Stimulated activated naive B cell treated with anti-CD40 and anti-IgM and Interleukin-4, amounts not matched to agents 10 μg/mL and 1 μg/mL and 100 μg/mL, for 72 hours (primary cell): ENCODE measurements at places on chromosomes 5 and 9.

GRCh38 chr9:93897075-93897970 is 57.8 kb downstream of the BARX1 start:
- no peak for DNase-seq

DNA sequence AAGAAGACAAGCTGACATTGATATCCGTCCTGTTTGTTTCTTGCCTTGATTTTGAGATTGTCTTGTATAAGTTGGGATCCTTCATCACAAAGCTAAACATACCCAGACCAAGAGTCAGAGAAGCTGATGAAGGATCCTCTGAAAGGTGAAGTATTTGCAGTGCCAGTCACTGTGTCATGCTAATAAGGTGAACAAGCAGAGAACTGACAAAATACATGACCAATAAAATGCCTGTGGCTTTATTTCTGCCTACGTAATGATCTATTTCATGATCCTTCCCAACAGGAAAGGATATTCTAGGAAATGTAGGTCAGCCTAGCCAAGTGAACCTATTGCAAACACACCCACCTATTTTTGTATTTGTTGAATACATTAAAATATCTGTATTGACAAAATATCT is 351.3 kb upstream of the CDH9 start:
- DNase-seq = no peak

DNA sequence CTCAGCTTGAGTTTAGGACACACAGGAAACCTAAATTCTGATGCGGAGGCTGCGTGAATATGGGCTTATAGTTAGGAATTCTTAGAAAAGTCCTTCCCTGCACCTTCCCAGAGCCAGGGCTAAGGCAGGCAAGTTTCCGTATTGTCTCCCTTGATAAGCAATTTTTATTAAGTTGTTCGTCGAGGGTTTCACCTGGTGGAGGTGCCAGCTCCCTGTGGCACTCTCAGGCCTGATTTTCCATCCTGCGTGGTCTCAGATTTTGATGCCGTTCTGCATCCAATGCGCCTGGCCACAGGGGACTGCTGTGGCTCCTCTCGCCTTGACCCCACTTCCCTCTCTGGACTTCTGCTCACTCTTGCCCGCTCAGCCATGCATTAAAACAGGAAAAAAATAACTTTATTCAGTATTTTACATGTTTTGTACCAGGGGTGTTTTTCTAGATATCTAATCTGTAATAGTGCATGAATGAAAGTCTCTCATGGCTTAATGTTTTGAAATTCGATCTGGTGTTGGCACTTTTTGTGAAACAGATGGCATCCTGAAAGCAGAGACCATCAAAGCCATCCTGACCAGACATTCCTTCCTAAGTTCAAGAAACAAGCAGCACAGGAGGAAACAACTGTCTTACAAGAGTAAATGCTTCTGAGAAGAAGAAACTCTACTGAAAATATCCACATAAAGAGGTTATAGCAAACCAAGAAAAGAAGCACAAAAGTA is 50.7 kb downstream of the TRIP13 start:
- no peak for DNase-seq

GRCh38 chr5:1799110-1799601 is 481 bp downstream of the MRPL36 start:
- peak; percentile 14 for DNase-seq

GRCh38 chr5:68708156-68708841 is 385.5 kb upstream of the SLC30A5 start:
- no peak for DNase-seq

- no peak for DNase-seq
Measured at GRCh38 chr5:97297704-97298091, 114.7 kb upstream of the RIOK2 start.

DNA sequence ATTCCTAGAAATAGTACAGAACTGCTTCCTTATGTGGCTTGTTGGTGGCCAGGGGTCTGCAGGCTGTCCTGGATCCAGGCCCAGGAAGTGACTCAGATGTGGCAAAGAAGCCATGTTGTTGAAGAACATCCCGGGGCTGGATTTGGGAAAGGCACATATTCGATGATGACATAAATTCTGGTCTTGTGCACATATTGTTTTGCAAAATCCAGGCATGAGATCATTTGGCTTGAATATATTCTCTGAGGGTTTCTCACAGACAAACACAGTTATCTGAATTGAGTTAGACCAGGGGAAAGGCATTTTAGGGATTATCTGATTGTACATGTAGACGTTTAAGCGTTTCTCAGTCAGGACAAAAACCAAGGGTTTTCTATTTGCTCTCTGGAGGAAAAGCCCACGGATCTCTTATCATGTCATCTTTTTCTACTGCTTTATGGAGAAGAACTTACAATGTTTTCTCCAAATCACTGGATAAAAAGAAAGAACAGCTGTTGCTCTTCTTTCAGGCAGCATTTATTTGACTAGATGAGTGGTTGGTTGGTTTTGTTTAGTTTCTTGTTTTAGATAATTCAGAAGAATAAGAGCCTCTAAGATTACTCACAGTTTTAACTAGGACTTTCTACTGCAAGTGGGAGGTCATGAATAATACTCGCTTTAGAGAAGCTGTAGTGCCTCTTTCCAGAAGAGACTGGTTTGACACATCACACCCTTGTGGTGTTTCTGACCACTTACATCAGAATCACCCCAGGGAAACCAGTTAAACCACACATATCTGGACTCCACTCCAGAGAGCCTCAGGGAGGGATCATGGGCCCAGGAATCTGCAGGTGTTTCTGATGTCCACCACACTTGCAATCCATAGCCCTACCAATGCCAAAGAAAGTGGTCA is 29.5 kb upstream of the LHFPL2 start:
- DNase-seq = no peak

DNA sequence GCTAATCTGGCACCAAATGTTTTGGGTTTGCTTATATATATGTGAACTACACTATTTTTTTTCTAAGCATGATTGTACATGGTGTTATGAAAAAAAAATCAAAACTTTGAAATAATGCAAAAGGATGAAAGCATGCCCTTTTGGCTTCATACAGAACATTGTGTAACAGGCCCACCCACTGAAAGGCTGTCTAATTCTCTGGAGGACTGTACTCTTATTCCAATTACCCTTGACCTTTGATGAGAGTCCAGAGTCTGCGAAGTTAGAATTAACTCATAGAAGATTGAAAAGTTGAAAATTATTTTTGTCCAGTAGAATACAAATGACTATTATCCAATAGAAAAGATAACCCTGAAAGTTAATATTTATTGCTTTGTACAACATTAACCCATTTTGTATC is 117.4 kb downstream of the ADAMTS12 start:
- DNase-seq = no peak

DNA sequence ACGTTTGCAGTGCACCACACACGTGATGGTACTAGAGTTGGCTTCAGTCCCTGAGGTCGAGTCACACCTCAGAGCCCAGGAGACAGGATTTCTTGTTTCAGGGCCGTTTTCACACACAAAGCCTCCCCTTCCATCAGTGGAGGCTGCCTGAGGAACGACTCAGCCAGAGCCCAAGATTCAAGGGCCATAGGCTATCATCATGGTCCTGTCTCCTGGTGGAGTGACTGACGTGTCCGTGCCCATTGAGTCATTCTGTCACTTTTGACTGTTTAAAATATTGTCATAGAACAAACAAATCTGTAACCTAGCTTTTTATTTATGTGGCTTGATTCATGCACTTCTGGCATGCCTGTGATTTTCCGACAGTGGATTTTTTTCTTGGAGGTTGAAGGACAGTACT is 28.3 kb downstream of the CAMK2A start:
- DNase-seq = no peak

DNA sequence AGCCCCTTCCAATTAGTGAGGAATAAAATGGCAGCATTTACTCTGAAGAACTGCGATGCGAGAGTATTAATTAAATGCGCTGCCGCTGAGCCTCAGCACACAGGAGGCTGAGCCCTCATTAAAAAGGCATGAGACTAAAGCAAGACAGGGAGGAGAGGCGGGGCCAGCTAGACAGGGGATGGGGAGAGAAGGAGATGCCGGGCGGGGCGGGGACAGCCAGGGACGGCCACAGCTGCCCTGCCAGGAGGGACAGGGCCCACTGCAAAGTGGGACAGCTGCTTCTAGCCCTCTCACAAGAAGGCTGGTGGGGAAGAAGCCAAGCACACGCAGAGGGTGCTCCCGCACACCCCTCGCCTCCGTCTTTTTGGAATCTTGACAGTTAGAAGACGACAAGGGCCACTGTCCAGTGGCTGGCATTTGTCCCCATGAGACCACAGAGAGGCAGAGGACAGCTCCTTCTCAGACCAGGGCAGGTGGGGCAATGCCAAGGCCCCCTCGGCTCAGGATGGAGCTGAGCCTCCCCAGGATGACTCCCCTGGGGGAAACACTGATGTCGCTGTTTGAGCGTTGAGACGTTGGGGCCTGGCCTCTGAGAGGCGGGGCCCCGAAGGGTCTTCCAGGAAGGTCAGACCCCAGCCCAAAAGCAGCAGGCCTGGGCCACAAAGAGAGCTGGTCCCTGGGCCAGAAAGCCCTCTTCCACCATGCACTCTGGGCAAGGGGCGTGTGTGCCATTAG is 26.9 kb downstream of the ADAMTS2 start:
- no peak for DNase-seq

DNA sequence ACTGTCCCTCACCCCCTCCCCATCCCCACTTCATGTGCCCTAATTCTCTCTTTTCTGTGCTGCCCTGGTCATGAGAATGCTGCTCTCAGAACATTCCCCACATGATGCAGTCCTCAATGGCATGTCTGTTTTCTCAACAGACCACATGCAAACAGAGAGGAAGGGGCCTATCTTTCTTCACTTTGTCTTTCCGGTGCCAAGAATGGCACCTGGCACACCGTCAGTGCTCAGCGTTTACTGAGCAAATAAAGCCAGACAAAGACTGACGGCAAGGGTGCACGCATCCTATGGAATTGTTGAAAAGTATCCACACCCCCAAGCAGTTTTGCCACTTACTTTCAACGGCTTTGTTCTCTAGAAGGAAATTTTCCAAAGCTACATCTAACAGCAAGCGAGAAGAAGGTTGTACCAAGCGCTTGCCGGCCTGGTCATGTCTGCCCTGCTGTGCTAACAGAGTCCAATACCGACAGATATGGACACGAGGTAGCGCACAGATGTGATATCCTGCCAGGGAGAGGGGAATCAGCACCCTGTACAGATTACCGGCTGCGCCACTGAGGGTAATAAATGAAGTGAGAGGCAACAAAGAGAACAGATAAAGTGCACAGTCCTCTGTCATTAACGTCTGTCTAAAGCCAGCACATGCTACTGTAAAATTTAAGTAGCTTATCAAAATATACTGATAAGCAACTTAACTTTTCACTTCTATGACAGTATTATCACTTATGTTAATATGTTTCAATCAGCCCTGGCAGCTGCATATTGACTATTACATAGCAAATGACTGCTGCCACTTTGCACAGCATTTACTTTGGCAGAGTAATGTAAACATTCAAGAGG is 251.7 kb downstream of the DENND1A start:
- DNase-seq = no peak

- DNase-seq = no peak
Measured at GRCh38 chr5:103526164-103526915, 36.2 kb downstream of the NUDT12 start.

- no peak for DNase-seq
Measured at GRCh38 chr5:42228279-42228678, 195.0 kb upstream of the GHR start.

DNA sequence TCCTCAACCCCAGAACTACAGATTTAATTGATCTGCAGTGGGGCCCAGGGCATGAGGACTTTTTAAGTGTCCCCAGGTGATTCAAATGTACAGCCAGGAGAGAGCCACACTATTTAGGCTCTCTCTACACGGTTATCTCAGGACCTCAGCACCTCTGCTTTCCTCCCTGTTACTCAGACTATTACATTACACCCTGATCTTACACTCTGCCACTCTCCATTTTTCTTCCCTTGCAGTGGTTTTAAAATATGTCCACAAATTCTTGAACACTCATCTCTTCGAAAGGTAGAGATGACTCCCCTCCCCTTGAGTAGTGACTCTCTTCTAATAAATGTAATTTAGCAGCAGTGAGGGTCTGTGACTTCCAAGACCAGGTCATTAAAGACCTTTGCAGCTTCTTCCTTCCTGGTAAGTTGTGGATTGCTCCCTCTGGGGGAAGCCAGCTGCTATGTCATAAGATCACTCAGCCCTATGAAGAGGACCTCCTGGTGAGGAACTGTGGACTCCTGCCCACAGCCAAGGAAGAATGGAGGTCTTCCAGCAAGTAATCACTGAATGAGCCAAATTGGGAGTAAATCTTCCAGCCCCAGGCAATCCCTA is 87.5 kb upstream of the SSBP2 start:
- DNase-seq = no peak

GRCh38 chr9:116907989-116908388 is 220.9 kb downstream of the TRIM32 start:
- DNase-seq = no peak

DNA sequence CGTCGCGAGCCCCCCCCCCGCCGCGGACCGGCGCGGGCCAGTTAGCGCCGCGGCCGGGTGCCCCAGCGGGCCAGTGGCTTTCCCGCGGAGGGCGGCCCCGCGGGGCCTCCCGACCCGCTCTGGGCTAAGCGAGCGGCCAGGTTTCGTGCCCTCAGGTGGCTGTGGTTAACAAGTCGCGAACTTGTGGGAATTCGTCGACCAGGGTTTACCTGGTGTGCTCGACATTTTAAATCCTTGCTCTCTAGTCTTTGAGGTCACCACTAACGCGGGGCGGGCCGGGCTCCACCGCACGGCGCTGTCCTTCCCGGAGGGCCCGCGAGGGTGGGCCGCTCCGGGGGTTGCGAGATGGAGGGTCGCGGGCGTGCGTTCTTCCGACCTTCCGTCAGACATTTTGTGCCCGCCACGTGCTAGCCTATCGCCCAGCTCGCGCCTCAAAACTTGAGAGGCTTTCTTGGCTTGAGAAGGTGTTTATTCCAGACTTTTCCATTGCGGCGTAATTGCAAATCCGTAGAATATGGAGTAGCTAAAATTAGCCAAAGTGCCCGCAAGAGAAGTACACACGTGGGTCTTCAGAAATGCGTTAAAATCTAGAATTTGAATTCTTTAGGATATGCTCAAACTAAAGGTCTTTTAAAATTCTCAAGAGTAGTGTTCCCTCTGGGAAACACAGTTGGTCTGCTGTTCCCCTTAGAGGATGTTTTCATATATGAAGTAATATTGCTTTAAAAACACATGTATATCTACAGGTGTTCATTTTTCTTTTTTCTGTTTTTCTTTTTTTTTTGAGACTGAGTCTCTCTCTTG is 2.1 kb downstream of the ANP32B start:
- peak; percentile 28 for DNase-seq

GRCh38 chr5:157820593-157821252 is 38.2 kb downstream of the CLINT1 start:
- DNase-seq = no peak

DNA sequence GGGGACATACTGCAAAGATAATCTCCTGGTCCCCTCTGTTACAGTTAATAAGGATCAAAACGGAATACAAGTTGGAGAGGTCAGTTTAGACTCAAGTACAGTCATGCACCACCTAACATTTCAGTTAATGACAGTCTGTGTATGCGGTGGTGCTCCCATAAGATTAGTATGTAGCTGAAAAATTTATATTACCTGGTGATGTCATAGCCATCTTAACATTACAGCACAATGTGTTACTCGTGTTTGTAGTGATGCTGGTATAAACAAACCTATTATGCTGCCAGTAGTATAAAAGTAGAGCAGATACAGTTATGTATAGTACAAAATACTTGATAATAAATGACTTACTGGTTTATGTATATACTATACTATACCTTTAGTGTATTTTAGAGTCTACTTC is 207.9 kb downstream of the GDNF start:
- no peak for DNase-seq

GRCh38 chr5:42767491-42768105 is 11.0 kb downstream of the CCDC152 start:
- no peak for DNase-seq
